ENCODE measurements at places on chromosomes 5 and 9.

DNA sequence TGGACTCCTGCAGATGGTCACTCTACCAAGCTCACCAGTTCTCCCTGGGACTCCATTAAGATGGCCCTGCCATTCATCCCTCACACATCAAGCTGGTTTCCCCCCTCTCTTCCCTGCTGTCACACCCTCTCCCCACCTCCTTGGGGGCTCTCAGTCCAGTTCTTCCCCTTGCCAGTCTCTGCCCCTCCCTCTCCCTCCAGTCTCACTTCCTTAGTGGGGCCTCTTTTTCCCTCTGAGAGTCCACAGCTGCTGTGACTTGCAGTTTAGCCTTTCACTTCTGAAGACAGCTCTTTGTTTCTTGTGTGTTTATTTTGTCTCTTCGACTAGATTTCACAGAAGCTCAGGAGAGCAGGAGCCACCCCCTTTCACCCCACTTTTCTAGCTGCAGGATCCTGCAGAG is 10.5 kb downstream of the DOCK2 start:
- DNase-seq = no peak

DNA sequence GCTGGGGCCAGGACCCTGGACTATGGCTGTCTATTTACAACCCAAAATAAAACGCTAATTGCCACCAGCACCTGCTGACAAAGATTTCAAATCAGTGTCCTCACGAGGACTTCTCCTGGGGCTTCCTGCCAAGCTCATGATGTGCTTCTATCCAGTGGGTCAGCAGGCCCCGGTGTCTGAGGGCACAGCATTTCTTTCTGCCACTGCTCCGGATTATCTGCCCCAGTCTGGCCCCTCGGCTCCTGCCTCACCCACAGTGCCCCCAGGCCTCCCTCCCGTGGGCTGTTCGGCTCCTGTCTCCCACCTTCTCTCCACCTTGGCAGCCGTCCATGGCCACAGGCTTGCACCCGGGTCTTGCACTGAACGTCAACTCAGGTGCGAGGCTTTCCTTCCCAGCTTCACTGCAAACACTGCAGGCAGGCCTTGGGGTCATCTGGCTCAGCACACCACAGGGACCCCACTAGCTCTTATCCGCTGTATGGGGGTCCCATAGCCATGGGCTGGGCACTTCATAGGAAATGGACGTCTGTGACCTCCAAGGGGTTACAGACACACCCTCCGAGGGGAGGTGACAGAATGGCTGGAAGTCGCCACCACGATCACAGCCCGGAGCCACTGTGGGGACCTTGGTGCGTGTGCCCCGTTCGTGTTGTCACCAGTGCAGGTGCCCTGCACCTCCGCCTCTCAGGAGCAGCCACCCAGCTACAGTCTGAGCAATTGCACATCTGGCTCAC is 43.8 kb upstream of the FCN1 start:
- no peak for DNase-seq

DNA sequence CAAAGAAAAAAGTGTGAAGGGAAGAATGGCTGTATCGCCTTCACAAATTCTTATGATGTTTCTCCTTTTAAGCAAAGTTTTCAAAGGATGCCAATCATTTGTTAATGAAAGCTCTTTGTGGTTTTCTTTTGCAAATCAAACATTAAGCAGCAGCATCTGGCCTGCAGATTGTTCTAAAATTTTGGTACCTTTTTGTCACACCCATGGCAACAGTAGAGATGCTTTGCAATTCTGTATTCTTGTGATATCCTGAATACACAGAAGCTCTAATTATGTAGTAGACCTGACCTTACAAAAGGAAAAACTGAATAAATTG is 79.8 kb downstream of the CDO1 start:
- no peak for DNase-seq

DNA sequence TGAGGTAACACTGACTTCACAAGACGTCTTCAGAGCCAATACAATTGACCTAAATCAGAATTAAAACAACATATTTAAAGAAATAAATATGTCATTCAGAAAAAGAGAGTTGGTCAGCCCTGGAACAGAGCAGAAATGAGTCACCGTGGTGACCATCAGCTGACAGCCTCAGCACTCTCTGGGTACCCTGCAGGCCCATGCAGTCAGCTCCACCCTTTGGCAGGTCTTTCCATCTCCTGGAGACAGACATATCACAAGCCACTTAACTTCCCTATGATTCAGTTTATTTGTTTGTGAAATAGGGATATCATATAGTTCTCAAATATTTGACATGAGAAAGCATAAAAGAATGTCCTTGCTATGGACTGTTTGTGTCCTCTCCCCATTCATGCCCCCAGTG is 151.6 kb upstream of the MEF2C start:
- no peak for DNase-seq

GRCh38 chr9:136861874-136862457 is 4.1 kb downstream of the EDF1 start:
- no peak for DNase-seq

DNA sequence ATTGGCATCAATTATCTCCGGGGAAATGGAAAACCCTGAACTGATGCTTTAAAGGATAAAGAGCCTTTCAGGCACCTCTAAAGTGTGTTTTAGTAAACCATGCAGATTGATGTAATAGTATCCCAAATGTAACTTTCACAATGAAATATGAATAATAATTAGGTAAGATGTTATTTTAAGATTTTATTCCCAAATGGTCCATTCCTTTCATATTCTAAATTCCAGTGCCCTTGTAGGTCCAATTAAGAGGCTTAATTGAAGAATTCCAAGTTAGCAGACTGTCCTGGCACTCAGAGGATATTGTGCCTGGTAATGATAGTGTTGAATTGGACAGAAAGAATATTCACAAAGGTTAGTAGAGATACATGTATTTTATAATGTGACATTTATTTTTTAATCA is 352.5 kb upstream of the NUDT12 start:
- no peak for DNase-seq

- no peak for DNase-seq
Measured at GRCh38 chr9:76045221-76045620, 154.7 kb downstream of the PCSK5 start.

DNA sequence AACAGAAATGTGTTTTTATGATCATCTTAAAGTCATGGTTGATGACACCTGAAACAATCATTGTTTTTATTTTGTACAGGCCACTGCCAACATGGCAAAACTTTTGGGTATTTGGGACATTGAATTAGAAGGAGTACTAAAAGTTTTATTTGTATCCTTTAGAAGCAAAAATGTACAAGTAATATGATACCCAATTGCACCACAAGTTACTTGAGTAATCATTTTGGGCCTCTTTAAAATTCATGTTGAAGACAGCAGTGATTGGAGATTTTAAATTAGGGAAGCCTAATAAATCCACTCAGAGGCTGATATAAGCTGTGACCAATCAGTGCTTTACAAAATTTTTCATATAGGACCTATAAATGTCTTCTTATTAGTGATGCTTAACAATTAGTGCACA is 212.9 kb downstream of the MARCHF11 start:
- DNase-seq = no peak

DNA sequence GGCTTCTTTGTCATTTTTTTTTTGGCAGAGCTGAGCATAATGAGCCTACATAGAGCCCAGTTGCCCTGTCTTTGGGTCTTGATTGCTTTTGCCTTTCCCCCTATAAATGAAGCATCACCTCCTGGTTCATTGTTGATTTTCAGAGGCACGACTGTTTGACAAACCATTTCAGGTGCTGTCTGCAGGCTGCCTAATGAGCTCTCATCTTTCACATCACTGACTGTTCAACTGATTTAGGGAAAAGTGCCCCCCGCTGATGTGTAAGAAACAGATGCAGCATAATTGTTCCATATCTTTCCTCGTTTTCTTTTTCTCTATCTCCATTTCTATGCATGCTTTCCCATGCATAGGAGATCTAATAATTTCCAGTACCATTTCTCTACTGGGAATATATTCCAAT is 338.6 kb downstream of the TMEM38B start:
- no peak for DNase-seq

DNA sequence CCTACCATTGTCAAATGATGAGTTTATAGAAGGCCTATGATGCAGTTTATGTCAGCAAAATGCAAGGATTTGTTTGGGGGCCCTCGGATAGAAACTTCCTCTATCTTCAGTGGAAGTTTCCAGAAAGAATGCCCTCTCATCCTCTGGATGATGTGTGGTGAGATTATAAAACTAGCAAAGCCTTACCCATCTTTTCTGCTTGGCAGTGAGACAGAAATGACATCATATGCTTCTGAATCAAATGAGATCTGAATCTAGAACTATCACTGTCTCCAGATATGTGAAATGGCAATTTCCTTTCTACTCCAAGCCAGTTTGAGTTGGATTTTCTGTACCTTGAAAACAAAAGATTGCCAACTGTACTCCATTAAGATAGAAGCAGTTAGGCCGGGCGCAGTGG is 60.4 kb upstream of the CKMT2 start:
- DNase-seq = no peak

DNA sequence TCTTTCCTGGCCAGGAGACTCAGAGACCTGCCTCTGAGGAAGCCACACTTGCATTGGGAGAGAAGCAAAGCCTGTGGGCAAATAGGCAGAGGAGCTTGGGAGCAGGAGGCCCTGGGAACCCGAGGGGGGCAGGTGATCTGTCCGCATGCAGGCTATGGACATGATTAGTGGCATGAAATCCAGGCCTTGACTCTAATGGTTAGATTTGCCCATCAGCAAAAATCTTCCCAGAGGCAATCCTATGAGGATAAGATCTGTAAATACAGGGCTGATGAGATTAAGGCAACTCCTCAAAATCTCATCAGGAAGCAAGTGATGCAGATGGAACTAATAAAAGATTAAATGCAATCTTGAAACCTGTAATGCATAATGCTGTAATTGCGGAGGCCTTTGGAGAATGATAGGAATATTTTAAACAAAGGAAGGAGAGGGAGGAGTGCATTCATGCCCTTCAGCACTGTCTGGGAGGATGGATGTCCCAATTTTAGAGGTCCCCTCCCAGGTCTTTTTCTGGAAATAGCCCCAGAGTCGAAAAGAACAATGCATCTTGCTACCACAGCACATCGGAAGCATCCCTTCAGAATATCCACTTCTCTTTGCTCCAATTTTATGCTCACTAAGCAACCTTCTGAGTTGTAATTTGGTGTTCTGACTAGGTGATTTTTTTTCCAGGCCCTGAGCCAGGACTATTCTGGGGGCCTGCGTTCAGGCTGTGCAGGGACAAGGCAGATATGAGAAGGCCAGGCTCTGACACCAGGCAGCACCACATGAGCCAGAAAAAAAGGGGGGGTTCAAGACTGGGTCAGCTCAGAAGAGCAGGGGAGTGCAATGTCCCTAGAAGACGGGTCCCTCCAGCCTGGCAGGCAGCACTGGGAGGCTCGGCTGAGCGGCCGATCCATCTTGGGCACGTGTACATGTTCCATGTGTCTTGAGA is 66.5 kb downstream of the MED10 start:
- no peak for DNase-seq

GRCh38 chr5:107232788-107233187 is 437.9 kb downstream of the EFNA5 start:
- no peak for DNase-seq
